SHP77 (cell line): ENCODE measurements at places on chromosomes 3 and 15.
A peak's percentile ranks its signal among the peaks of the same experiment; 100 is the strongest.

DNA sequence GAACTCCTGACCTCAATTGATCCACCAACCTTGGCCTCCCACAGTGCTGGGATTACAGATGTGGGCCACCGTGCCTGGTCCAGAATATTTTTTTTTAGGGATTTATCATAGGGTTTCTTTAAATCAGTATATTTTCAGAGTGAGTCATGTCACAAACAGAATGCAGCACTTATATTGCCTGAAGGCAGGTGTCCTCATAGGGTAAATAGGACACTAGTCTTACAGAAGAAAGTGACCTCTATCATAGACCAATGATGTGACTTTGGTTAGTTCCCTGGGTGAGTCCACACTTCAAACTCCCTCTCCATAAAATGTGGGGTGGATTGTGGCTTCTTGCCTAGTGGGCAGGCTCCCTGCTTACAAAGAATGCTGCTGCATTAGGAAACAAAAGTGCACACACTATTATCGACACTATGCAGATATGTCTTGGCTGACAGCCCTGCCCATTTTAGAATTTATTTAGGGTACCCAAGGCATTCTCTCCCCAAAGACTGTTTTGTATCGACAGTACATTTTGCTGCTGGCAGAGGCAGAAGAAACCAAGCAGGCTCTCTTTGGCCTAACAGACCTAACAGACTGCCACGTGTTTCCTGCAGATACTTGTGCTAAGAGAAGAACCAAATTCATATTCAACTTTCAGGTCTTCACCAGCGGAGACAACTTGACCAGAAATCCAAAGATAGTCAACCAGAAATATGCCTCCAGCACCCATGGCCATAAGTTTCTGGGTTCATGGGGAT lies 125.0 kb downstream of the MOBP start:
- DNase-seq: no peak

DNA sequence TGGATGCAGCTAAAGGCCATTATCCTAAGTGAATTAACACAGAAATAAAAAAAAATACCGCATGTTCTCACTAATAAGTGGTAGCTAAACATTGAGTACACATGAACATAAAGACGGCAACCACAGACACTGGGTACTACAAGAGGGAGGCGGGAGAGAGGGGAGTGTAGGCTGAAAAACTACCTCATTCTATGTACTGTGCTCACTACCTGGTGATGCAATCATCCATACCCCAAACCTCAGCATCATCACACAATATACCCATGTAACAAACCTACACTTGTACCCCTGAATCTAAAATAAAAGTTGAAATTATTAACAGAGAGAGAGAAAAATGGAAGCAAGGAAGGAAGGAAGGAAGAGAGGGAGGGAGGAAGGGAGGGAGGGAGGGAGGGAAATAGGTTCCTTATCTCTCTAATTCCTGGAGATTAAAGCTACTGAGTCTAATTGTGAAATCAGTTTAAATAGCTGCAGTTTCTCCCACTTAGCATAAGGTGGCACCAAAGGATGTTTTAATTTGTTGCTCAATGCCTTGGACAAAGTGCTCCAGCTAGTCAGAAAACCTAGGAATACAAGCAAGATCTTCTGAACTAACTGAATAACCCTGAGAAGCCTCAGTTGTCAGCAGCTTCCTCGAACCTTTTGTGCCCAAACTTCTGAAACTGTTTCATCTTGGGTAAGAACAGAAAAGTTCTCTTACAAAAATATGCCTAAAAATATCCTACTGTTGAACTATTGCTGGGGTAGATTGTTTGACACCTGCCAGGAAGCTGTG lies 79.4 kb upstream of the ATP11B start:
- DNase-seq: peak; percentile 49

DNA sequence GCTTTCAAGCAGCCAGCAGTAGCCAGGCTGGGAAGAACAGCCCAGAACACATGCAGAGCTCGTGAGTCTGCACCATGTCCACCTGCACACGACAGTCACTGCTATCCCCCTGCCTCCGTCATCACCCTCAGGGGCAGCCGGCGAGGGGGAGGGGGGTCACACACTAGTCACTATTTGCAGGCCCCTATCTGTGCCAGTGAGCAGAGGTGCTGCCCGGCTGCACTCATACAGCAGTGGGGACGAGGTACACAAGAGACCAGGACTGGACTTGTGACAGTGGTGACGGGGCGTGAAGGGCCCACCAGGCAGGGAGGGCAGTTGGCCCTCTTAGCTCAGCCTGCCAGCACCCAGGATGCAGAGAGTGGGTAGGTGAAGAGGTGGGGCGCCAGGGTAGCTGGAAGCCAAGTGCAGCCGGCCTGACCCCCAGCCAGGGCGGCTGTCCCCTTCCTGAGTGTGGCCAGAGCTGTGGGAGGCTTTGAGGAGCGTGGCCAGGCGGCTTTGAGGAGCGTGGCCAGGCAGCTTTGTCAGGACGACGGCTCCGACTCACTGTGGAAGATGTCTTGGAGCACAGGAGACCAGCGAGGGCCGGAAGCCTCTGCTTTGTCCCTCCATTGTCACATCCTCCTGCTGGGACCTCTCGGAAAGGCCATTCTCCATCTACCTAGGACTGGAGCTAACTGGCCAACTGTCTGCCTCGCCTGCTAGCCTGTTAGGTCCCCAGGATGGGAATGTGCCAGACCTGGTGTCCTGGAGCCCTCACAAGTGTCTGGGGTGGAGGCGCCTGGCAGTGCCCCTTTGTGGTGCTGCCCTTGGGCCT lies 52.1 kb upstream of the FGD5 start:
- no peak for DNase-seq

GRCh38 chr15:64072812-64073211 lies 20.8 kb downstream of the CIAO2A start:
- no peak for DNase-seq

- DNase-seq: no peak
Observed at GRCh38 chr3:67646586-67647234, 7.7 kb downstream of the SUCLG2 start.

GRCh38 chr3:100402256-100402655 lies 917 bp downstream of the LNP1 start:
- peak; percentile 15 for DNase-seq

GRCh38 chr3:43106293-43106628 lies 382 bp upstream of the POMGNT2 start:
- DNase-seq: no peak

DNA sequence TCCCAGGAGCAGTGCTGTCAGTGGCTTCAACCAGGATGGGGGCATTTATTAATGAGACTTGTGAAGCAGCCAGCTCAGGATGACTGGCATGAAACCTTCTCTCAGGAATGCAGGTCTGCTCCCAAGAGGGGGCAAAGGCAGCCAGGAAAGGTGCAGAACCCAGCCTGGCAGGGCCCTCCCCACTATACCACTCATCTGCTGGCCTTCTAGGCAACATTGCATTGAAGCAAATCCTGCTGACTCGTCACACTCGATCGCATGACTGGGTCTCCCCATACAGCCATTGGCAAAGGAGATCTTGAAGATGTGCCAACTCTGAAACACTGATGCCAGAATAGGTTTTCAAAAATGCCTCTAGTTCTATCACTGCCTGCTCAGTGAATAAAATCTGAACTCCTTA lies 65.7 kb upstream of the CMTM7 start:
- no peak for DNase-seq

DNA sequence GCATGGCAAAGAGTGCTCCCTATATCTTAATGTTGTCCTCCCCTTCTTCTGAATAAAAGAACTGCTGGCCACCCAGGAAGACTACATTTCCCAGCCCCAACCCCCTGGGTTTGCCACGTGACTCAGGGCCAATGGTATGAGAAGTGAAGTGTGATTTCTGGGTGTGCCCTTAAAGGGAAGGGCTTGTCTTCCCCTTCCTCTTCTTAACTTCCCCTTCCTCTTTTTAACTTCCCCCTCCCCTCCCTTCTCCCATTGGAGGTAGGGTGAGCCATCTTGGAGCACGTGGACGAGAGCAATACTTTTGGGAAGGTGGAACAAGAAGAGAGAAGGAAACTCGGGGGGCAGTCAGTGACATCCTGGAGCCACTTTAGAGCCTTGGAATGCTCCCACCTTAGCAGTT lies 6.8 kb upstream of the KBTBD12 start:
- DNase-seq: no peak
